Psoas muscle (tissue), 8 donors: ENCODE measurements at places on chromosomes 11 and 22.
A peak's percentile ranks its signal among the peaks of the same experiment; 100 is the strongest.

DNA sequence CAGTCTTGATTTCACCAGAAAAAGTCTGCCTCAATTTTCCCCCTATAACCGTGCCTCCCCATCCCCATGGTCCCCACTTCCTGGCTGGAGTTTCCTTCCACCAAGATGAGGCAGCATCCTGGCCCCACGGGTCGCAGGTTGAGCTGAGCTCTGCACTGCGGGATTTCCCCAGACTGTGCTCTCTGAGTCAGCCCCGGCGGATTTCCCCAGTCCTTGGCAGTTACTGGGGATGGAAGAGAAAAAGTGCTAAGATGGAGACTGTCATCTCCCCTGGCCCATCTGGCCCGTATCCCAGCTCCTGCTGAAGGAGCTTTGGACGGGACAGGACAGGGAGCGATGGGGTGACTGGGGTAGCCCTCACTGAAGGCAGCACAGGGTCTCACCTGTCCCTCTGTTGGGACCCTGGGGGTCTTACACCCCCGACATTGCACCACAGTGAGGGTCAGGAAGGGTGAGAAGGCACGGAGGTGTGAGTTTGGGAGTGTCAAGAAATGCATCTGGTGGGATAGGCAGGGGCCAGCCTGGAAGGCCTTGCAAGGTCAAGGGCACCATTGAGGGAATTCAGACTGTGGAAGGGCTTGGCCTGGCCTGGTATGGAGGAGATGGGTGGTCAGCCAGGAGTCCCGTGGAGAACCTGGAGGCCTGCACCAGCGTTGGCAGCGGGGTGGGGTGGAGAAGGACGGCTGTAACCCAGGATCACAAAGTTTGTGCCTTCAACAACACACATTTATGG lies 36.5 kb downstream of the NADSYN1 start:
- no peak for DNase-seq

DNA sequence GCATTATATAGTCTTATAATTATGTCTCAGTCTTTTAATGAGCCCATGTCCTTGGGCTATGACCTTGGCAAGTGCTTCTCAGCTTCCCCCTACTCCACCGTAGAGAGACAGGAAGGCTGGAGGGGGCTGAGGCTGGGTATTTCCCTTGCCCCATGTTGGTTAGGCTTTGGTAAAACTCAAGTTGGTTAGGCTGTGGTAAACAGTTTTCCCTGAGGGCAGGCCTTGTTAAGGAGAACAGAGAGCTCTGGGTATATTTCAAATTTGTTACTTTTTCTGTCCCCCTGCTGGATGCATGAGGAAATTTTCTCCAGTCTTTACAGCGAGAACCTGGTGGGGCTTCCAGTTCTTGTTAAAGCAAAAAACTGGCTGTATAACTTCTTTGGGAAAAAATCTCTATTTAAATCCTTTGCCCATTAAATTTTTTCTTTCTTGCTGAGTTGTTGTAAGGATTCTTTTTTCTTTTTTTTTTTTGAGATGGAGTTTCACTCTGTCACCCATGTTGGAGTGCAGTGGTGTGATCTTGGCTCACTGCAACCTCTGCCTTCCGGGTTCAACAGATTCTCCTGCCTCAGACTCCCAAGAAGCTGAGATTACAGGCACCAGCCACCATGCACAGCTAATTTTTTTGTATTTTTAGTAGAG lies 12.2 kb upstream of the DCHS1 start:
- DNase-seq = no peak

DNA sequence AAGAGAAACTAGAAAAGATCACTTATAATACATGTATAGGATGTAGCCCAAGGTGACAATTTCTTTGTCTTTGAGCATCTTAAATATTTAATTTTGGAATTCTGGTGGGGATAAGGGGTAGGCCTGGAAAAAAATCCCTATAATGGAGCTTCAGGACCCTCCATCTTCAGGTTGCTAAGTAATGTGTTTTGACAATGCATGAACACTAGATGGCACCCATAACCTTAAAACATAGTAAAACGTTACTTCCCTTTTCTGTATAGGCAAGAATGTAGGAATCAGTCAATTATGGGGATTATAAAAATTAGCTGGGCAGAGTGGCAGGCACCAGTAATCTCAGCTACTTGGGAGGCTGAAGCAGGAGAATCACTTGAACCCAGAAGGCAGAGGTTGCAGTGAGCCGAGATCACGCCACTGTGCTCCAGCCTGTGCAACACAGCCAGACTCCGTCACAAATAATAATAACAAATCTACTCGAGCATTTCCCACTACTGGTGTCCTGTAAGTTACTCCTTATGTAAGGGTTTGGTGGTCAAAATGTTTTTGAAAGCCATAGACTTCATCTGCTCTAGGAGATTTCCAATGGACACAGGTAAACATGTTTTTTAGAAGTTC lies 541.9 kb upstream of the CCDC90B start:
- no peak for DNase-seq

DNA sequence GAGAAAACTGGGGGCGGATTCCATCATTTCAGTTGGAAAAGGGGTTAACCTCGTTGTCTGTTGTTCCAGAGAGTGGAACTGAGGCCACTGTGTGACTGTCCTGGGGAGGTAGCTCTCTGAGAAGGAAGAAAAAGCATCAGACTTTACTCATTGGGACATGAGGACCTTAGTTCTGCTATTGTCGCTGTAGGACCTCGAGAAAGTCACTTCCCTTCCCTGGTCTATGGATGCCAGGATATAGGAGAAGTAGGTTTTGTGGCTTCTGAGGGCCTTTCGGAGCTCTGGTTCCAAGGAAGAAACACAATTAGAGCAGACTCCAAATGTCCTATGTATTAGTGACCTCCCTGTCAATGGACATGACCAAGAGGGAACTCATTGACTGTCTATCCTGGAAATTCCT lies 6.2 kb downstream of the MYO18B start:
- DNase-seq = no peak

GRCh38 chr11:35169754-35170153 lies 30.8 kb downstream of the CD44 start:
- no peak for DNase-seq

- DNase-seq = no peak
Measured at GRCh38 chr22:21074102-21074715, 28.5 kb downstream of the LRRC74B start.

- no peak for DNase-seq
Measured at GRCh38 chr22:42472671-42473070, 40.5 kb upstream of the NFAM1 start.

- DNase-seq = peak; percentile 41
Measured at GRCh38 chr22:41524809-41525449, 19.3 kb downstream of the POLR3H start.

GRCh38 chr11:44606472-44606871 lies 41.0 kb downstream of the CD82 start:
- no peak for DNase-seq

GRCh38 chr11:86245369-86246292 lies 1.1 kb downstream of the EED start:
- DNase-seq = no peak

- no peak for DNase-seq
Measured at GRCh38 chr11:121337078-121337477, 44.5 kb downstream of the SC5D start.

DNA sequence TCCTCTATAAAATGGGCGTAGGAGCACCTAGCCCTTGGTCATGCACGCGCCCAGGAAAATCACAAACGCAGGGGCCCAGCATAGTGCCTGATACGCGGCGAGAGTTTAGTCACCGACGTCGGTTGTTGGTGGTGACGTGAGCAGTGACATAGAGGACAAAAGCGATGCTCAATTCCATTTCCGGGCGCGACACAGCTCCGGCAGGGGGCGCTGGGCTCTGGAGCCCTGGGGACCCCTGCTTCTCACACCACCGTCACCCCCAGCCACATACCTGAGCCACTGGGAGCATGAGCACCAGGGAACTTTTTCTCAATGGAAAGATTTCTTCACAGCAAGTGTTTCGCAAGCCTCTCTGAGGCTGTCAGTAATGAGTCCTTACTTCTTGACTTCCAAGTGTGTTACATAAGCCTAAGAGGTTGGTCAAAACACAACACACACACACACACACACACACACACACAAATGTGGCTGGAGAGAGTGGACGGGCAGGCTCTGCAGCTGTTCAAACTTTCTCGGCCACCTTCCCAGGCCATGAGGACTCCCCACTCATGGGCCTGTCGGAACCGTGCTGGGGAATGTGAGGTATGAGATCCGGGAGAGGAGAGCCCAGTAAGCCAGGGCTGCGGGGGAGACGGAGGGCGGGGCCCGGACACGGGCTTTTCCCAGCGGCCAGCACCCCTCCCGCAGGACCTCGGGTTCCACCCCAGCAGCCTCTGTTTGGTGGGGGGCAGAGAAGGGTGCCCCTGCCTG lies 36.9 kb upstream of the LINC01488 start:
- DNase-seq = peak; percentile 81

GRCh38 chr11:2521733-2522630 lies 77.2 kb downstream of the KCNQ1 start:
- DNase-seq = peak; percentile 7

GRCh38 chr11:12706545-12707499 lies 32.6 kb downstream of the TEAD1 start:
- no peak for DNase-seq

- no peak for DNase-seq
Measured at GRCh38 chr11:12195768-12196167, 85.4 kb downstream of the MICAL2 start.

DNA sequence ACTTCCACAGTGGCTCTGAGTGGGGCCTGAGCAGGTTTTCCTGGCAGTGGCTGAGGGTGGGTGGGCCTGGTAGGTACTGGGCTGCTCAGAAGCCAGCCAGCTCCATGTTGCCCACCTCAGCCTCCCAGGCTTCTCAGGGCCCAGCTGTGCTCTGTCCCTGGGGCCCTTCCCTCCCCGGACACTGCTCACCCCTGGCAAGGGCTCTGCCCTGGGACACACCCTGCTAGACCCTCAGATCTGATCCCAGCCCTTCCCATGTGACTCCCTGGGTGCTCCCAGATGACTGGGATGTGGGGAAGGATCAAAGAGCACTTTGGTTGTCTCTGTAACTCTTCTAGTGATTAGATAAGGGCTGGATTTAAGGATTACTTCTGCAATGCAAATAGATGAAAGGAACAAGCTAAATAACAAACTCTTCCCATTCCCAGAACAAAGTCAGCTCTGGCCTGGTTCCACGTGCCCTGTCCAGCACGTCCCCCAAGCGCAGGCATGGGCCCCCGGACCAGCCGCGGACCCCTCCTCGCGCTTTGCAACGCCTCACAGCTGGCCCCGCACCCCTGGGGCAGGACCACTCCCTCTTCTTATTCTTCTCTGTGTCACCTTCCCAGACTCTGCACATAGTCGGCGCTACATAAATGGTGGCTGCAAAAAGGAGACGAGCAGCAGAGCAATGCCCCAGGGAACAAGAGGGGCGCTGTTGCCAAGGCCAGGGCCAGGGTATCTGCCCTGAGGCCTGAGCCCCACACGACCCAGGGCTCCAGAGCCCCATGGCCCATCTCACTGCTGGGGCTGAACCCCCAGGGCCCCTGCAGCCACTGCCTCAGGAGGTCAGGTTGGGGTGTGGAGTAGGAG lies 5.7 kb upstream of the KRTAP5-6 start:
- DNase-seq = no peak
